Stimulated activated CD4-positive, alpha-beta T cell treated with anti-CD3 and anti-CD28 coated beads, Interleukin-1b, Interleukin-23, amount 100 ng/mL, for 1 hour (primary cell): ENCODE measurements at places on chromosomes 1 and 21.

DNA sequence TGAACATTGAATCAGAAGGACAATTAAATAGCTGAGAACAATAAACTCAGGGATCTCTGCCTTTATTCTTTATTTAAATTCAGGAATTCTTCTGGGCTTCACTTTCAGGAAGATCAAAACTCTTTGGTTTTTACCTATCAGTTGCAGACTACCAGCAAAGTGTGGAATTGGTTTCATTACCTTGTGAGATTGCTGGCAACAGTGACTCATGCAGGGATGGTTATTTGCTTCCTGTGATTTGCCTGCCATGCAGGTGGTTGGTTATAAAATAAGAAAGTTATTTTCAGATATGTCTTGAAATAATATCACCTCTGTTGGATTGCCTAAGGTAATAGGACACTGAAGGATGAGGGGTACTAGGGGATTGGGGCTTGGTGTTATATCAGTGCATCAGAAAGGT is 204.6 kb downstream of the PTBP2 start:
- DNase-seq, result no peak

DNA sequence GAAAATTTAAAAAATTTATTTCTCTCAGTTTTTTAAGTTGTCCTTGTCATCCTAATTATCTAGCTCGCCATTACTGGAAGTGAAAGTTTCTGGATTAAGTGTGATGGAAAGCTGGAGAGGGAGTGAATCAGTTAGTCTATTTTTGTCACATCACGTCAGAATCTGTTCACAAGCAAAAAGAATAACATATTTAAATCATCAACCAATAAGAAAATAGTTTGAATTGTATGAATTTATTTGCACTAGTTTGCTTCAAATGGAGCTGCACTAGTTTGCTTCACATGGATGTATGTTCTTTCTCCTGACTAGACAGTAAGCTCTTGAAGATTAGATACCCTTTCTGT is 22.8 kb downstream of the PHC2 start:
- no peak for DNase-seq

- no peak for DNase-seq
These were observed 15.2 kb downstream of the DOP1B start for GRCh38 chr21:36171741-36172331.

DNA sequence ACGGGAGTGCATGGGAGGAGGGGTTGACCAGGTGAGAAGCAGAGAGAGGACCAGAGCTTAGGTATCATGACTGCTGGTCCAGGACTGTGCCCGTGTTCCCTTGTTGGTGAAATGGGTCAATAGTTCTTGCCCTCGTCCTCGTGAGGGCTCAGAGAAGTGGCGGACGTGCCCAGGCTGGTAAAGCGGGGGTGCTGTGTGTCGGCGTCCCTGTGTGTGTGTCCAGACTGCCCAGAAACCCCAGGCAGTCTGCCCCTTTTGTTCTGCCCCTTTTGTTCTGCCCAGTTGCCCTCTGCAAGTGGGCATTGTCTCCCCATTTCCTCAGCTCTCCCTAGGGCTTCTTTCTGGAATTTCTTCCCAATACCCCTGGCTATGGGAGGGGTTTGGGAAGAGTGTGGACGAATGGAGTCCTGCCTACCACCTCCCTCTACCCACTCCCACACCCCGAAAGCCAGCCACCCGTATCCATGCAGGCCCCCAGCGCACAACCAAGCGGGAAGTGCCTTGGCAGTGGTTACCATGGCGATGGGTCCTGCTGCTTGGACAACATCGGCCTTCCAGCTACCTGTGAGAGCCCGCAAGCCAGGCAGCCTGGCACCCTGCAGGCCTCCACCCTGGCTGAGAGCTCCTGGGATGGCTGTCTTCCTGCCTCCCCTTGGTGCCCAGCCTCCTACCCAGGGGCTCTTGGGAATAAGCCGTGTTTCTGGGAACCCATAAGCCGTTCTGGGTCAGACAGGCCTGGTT is 34.7 kb downstream of the ACOT11 start:
- DNase-seq, result no peak
